GM12878 (cell line): ENCODE measurements at places on chromosomes 5 and 9.

GRCh38 chr5:151671950-151672349 is 14.8 kb downstream of the SPARC start:
- no peak for DNase-seq

DNA sequence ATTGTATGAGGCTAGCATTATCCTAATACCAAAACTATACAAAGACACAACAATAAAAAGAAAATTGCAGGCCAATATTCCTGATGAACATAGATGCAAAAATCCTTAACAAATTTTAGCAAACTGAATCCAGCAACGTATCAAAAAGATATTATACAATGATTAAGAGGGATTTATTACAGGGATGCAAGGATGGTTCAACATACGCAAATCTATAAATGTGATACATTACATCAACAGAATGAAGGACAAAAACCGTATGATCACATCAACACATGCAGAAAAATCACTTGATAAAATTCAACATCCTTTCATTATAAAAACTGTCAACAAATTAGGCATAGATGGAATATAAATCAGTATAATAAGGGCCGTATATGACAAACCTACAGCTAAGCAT is 27.1 kb upstream of the ARL15 start:
- no peak for DNase-seq

DNA sequence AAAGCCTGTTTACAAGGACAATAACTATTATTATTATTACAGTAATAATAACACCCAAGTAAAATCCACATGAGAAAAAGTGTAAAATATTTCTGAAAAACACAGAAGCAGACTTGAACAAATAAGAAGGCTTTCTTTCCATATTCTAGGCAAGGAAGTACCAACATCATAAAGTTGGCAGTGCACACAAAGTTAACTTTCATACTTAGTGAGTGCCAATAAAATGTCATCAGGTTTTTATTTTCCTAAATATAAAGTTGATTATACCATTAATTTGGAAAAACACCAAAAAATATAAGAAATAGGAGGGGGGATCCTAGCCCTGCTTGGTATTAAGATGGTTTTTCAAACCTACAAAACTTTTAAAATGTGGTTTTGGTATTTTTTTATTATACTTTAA is 161.4 kb downstream of the PRELID2 start:
- no peak for DNase-seq

GRCh38 chr9:137233143-137233980 is 2.7 kb downstream of the SLC34A3 start:
- DNase-seq, result no peak

DNA sequence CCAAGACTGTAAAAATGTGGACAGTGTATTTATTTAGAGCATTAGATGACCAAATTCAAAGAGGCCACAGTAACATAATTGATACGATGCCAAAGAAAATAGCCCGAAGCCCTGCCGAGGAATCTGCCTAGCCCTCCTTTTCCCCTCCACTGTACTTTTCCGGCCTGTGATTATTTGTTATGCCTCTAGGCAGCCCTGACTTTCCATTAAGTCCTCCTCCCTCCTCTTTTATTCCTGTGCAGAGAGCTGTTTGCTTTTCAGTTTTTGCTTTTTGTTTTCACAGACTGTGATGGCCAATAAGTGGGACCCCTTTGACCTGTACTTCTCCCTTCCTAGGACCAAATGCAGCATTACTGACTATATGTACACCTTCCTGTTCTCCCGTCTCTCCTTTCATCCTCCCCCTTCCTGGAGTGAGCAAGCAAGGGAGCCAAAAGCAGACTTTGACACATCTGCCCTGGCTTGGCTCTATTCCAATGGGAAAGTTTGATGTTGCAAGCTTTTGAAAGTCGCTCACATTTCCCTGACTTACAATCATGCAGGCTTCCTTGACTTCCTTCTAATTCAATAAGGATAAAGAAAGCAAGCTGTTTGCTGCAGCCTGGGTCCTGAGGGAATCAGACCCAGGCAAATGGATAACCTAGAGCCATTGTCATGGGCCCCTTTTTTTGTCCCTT is 76.1 kb downstream of the NREP start:
- no peak for DNase-seq

DNA sequence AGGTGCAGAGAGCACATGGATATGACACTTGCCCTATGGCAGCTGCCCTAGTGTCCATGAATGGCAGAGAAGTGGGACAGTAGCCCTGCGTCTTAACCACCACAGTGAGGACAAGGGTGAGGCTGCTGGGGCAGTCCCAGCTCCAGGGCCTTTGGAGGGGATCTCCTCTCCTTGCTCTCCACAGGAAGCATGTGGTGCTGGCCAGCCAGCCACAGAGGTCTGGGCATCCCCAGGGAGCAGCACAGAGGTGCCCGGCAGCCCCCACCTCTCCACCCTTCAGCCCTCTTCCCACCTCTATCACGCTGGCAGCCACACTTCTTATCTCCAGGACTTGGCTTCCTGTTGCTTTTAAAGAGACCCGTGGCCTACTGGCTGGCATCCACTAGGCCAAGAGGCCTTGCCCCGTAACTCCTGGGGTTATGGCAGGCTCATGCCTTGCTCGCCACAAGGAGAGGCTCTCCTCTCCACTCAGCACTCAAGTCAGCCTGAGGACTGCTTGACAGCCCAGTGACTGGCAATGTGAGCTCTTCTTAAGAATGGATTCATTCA is 21.9 kb downstream of the CSF2 start:
- DNase-seq, result no peak

GRCh38 chr9:133824106-133824801 is 86.1 kb upstream of the SARDH start:
- no peak for DNase-seq

GRCh38 chr5:54135042-54135441 is 175.3 kb downstream of the ARL15 start:
- DNase-seq, result no peak

DNA sequence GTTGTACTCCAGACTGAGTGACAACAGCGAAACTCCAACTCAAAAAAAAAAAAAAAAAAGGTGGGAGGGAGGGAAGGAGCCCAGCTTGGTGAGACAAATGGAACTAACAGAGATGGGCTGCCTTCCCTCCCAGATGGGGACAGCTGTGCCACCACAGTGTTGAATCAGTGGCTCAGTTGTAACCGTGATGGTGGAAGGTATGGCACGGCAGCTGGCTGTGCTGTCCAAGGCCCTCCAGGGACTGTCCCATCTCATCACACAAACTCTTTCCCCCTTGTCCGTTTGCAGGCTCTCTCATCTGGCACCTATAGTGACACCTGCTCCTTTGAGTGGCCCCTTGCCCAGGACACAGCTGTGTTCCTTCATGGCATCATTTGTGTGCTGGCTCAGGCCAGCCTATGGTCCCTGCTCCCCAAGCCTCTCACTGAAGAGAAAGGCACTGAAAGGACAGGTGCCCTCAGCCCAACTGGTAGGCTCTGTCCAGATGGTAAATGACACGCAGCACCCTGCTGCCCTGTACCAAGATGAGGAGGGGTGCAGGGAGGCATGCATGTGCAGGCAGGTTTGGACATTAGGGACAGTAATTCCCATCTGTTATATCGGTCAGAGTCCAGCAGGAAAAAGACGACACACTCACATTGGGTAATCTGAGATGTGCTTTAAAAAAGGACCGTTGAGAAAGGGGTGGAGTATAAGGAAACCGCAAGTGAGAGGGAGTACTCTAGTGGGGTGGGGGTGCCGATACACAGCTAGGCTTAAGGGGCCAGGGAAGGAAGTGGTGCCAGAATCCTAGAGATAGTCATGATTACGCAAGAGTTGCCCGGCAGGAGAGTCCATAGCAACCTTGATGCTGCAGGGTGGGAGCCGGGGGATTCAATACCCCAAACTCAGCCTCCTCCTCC is 4.3 kb downstream of the SMIM33 start:
- no peak for DNase-seq

DNA sequence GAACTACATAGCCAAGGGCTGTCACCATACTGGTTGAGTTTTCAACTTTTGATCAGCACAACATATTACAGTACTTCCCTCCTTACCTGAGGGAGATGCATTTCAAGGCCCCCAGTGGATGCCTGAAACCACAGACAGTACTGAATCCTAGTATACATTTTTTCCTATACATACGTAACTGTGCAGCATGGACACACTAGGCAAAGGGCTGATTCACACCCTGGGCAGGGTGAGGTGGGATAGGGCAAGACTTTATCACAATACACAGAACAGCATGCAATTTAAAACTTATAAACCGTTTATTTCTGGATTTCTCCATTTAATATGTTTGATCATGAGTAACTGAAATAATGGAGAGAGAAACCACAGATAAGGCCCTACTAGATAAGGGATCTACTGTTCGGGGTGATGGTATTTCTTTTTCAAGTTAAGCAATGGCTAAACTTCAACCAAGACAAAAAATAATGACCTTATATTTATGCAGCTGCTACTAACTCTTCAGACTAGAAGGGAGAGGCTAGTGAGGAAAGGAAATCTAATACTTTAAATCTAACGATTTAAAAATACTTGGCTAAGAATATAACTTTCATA is 186.9 kb upstream of the GNA14 start:
- DNase-seq, result no peak

- no peak for DNase-seq
Measured at GRCh38 chr5:9318031-9318430, 227.8 kb downstream of the SEMA5A start.

GRCh38 chr9:124906966-124907365 is 33.9 kb downstream of the GOLGA1 start:
- no peak for DNase-seq
